ENCODE measurements at places on chromosomes 1 and 21.

GRCh38 chr21:44337449-44337848 is 1.7 kb downstream of the CFAP410 start:
- DNase-seq = no peak

GRCh38 chr1:224800486-224801119 is 128.9 kb upstream of the DNAH14 start:
- no peak for DNase-seq

- DNase-seq = no peak
These were observed 69.0 kb downstream of the MAGI3 start for GRCh38 chr1:113459279-113459678.

- no peak for DNase-seq
These were observed 52.8 kb downstream of the DUSP10 start for GRCh38 chr1:221689138-221689537.

GRCh38 chr1:169958987-169959386 is 65.3 kb upstream of the SCYL3 start:
- no peak for DNase-seq

- no peak for DNase-seq
These were observed 25.6 kb upstream of the RGS13 start for GRCh38 chr1:192610112-192610889.

GRCh38 chr1:99003581-99004253 is 944 bp downstream of the PLPPR5 start:
- no peak for DNase-seq

GRCh38 chr1:14974361-14974760 is 179.2 kb upstream of the TMEM51 start:
- DNase-seq = no peak

DNA sequence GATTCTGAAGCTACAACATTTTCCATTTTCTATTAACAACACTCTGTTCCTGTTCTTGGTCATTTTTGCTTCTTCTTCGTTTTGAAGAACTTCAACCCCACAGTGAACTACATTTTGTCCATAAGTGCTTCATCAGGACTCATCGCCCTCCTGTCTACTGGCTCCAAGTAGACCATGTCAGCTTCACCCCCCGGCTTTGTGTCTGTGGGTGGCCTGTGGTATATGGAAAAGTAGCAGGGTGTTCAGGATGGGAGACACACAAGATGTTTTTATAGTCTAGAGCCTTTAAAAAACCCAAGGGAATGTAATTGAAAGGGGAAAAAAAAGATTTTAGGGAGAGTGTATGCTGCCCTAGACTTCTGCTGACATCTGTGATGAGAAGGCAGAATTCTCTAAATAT is 46.1 kb downstream of the GIPC2 start:
- no peak for DNase-seq

GRCh38 chr1:1260843-1261560 is 12.7 kb downstream of the UBE2J2 start:
- DNase-seq = no peak

GRCh38 chr1:203216274-203217138 is 13.0 kb downstream of the CHIT1 start:
- peak; percentile 71 for DNase-seq

DNA sequence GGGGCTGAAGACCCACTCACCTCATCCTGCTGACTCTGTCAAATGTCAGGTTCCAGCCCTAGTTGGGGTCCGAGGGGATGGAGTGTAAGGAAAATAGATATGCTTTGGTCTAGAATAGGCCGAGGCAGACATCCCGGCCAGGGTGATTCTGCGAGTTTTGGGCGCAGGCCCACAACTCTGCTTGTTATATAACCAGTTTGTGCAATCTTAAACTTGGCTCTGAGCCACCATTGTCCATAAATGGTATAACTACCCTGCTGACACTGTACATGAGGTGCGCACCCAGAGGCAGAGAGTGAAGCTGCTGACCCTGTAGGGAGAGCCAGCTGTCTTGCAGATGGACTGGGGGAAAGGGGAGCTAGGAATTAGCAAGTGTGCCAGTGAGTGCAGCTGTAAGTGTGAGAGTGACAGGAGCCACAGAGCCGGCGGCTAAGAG is 1388.8 kb downstream of the AMY1C start:
- no peak for DNase-seq

DNA sequence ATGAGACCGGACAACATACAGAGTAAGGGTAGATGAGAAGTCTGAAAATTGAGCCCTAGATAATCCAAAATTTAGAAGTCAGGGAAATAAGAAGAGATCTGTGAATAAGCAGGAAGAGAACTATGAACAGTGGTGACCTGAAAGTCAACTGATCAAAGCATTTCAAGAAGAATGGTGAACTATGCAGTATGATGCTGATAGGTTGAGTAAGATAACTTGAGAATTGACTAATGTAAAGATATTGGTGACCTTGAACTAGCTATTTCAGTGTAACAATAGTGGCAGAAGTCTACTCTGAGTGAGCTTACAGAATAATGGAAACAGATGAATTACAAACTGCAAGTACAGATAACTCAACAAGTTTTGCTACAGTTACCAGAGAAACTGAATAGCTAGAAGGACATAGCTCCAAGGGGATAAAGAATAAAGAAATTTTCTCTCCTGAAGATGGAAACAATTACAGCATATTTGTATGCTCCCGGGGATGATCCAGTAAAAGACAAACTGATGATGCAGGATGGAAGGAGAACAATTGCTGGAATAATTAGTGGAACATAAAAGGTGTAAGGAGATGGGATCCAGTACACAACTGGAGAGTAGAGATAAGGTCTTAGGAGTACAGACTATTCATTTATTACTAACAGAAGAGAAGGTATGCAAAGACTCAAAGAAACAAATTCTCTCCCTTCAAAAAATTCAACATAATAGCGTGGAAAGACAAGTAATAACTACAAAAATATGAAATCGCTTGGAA is 10.9 kb downstream of the NRDC start:
- no peak for DNase-seq

DNA sequence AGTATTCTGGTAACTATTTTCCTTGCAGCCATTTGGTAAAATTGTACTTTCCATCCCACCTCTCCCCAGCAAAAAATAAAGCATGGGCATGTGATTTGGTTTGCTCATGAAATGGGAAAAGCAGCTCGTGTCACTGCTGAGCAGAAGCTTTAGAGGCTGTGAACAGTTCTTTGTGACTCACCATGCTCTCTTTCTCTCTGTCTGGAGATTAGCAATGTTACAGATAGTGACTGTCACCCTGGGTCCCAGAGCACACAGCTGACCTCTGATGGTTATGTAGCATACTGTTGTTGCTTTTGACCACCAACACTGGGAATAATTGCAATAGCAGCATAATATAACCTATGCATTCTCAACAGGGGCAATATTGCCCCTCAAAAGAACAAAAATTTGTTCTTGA is 70.6 kb downstream of the RGS2 start:
- no peak for DNase-seq

GRCh38 chr1:19824541-19824940 is 9.5 kb upstream of the RNF186 start:
- DNase-seq = no peak

- no peak for DNase-seq
These were observed 39.1 kb downstream of the PSMG1 start for GRCh38 chr21:39144191-39144590.

DNA sequence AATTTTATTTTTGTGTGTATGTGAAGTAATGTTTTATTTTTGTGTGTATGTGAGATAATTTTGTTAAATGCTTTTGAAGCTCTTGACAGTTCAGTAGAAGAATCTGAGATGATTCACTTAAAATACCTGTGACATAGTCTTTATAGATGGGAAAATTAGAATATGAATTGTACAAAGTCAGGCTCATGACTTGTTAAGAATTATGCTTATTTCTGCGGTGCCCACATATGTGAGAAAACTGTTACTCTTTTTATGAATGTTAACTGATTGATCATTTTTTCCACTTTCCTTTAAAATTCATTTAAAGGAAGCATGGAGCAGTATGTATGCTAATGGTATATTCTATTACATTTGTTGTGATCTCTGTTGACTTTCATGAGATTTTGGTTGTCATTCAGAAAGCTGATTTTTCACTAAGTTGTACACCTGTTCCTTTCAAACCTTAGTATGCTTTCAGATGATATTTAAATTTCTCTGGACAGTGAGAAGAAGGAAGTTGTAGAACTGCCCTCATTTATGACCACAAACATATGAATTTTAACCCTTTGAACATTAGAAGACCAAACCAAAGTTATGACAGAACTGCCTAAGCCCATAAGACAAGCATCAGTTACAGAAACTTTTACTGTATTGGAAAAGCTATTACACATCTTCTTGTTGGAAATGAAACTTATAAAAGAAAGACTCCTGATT is 110.1 kb downstream of the POU2F1 start:
- DNase-seq = no peak

DNA sequence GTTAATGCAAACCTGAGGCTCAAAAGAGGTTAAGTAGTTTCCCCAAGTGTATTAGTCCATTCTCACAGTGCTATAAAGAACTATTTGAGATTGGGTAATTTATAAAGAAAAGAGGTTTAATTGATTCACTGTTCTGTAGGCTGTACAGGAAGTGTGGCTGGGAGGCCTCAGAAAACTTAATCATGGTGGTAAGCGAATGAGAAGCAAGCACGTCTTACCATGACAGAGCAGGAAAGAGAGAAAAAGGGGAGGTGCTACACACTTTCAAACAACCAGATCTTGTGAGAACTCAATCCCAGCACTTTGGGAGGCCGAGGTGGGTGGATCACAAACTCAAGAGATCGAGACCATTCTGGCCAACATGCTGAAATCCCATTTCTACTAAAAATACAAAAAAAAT is 38.5 kb upstream of the RXRG start:
- DNase-seq = no peak

DNA sequence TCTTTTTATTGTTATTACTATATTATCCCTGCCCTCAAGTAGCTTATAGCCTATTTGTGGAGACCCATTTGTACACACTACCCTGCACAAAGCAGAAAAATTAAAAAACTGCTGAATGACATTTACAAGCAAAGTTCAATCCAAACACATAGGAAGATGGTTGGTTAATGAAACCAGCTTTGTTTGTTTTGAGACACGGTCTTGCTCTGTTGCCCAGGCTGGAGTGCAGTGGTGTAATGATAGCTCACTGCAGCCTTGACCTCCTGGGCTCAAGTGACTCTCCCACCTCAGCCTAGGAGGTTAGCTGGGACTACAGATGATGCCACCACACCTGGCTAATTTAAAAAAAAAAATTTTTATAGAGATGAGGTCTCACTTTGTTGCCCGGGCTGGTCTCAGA is 31.6 kb downstream of the TGFB2 start:
- DNase-seq = no peak

DNA sequence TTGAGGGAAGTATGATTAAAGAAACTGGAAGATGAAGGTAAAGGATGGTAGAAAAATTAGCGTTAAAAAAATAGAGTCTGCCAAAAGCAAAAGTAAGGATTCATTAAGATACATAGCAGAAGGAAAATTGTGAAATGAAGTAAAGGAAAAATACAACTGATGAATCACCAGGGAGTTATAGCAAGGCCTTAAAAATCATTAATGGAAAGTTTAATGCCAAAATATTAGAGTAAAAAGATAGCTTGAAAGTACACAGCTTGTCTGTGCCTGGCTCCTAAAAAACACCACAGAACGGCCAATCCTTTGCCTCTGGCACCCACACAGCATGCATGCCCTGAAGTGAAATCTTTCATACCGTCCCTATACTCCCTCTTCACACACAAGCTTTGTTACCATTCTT is 66.9 kb upstream of the APOBEC4 start:
- DNase-seq = no peak

- no peak for DNase-seq
These were observed 1.1 kb downstream of the LPGAT1 start for GRCh38 chr1:211829343-211830054.

DNA sequence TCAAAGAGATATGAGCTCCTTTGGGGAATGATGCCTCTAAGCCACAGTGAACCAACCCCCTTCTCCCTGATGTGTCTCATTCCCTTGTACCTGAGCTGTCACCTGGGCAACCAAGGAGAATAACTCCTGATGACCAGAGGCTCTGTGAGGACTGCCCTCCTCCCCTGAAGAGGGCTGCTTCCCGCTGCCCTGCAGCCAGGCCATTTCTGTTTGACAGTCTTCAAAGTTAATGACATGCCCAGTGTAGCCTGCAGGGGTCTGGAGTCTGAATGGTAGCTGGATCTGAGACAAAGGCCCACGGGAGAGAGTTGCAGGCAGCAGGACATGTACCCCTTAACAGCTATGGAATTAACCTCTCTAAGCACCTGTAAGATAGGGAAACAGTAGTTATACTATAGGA is 3.4 kb upstream of the SLFNL1 start:
- DNase-seq = no peak

- no peak for DNase-seq
These were observed 72.8 kb downstream of the PTPRU start for GRCh38 chr1:29309075-29309474.

DNA sequence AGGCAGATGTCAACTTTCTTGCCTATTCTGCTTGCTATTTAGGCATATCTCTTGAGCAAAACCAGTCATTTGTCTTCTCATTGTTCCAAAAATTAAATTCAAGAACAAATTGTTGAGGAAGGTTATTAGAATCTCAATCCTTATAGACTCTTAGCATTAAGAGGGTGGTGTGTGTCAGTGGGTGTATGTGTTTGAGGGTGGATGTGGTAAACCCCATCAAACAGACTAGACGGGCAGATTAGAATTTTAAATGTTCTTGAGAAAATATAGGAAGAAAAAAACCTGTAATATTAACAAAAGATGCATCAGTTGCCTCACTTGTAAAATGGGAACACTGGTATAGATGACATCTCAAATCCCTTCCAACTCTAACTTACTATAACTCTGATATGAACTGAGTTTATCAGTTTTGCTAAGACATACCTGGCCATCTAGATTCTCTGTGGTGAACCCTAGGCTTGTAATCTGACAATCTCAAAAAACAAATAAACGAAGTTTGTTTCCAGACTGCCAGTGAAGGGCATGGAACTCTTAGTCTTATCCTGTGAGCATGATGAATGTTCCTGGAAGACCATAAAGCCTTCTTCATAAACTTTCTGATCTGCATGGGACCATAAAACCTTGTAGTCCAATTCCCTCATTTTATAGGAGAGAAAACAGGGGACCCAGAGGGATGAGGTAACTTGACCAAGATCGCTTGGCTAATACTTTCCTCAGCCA is 176.3 kb upstream of the SGIP1 start:
- DNase-seq = no peak

DNA sequence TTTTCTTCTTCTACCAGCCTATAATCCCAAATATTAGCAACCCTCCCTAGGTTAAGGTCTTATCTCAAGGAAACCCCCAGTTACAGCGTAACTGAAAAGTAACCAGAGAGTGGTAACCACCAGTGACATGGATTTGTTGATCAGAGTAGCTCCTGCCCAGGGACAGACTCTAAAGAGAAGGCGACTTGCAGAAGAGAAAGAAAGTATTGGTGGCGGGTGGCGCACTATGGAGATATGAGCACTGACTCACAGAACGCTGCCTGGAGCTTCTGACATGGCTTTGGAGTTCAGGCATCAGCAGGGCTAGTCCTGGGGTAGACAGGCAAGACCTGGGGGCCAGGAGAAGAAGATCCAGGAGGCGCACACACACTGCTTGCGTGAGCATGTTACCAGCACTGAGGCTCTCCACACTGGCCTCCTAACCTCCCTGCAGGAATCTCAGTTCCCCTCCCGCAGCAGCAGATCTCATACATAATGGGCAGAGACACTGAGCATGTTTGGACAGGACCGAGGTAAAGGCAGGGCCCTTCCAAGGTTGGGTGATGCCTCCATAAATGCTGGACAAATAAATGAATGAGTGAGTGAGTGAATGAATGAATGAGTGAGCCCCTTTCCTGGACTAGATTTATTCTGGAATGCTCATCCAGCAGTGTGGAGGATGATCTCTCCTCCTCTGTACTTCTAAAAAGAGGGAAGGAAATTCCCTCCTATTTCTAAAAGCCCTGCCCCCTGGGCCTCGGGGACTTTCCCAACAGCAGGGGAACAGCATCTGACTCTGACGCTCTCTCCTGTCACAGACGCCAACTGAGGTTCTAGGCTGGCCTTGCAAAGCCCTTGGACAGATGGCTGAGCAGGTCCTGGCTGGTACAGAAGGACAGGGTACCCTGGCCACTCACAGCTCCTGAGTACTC is 175.5 kb downstream of the CLIC6 start:
- DNase-seq = peak; percentile 27
